RPMI8226 (cell line): ENCODE measurements at places on chromosomes 1 and 21.

DNA sequence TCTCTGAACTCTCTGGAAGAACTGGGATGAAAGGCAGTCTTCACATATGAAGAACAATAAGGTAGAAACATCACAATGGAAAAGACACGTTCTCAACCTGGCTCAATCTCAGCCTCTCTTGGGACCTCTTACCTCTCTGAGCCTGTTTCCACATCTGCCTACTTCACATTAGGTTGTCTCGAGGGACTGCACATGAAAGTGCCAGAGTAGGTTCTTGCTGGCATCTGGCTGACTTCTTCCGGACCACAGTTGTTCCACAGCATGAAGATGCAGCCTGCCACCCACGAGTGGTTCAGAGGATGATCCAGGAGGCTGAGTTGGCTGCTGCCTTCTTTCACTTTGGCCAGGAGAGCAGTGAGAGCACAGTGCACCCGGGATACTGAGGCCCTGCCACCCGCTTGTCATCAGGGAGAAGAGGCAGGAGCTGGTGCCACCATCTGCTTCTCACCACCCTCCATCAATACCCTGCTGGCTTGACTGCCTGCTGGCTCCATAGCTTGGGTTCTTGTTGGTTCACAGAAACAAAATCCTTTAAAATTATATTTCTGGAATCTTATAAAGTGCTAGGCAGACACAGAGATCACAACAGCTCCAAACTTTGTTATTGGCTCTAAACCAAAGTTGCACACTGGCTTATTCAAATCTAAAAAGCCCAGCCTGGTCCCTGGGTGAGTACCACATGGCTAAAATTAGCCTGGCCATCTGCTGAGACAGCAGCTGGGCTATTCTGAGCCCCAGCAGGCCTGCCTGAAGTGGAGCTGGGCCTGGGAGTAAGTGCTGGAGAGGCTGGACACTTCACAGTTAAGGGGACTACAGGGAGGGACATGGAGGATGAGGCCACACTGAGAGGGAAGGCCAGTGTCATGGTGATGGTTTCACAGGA lies 46.9 kb upstream of the LIN9 start:
- DNase-seq, result peak; percentile 74

GRCh38 chr1:61253059-61253735 lies 170.8 kb downstream of the NFIA start:
- peak; percentile 97 for DNase-seq

GRCh38 chr1:85224295-85224694 lies 23.5 kb upstream of the SYDE2 start:
- DNase-seq, result no peak

GRCh38 chr1:200737647-200738291 lies 924 bp upstream of the CAMSAP2 start:
- DNase-seq, result no peak

- DNase-seq, result no peak
Measured at GRCh38 chr21:29649406-29649814, 290.4 kb downstream of the GRIK1 start.

DNA sequence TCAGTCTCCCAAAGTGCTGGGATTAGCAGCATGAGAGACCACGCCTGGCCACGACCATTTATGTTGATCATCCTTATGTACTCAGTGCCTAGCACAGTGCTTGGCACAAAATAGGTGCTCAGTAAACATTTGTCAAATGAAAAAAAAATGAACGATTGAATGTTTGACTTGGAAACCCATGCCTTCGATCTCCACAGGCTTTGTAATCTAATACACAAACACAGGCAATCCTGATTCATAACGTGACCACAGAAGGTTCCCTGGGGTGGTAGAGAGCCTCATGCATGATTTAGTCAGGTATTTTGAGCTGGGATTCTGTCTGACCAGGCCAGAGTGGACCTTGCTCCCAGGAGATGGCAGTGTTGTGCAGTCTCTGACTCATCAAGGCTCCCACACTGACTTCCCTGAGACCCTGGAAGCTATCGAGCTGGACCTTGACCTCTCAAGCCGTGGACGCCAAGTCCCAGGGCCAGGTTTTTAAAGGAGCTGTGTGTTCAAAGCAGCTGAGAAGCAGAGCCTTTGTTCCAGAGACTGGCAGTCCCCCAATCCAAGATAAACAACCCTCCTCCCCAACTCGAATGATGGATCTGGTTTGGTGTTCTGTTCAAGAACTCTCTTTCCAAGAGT lies 81.1 kb downstream of the PGM1 start:
- DNase-seq, result peak; percentile 76

GRCh38 chr1:44120398-44120949 lies 1.9 kb downstream of the KLF17 start:
- DNase-seq, result no peak

DNA sequence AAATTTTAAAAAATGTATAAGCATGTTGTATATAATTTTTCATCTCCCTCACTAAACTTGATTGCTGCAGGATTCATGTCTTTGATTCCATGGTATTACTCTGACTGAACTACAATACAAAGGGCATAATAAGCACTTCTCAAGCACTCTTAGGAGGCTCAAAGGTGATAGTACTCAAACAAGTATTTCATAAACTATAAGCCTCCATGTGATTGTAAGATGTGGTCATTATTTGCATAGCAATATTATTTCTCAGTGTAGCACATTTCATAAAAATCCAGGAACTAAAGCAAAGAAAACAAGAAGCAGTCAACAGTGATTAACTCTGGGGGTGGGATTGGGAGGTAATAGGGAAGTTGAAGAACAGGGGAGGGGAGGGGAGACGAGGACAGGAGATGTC lies 106.2 kb upstream of the DPT start:
- no peak for DNase-seq

DNA sequence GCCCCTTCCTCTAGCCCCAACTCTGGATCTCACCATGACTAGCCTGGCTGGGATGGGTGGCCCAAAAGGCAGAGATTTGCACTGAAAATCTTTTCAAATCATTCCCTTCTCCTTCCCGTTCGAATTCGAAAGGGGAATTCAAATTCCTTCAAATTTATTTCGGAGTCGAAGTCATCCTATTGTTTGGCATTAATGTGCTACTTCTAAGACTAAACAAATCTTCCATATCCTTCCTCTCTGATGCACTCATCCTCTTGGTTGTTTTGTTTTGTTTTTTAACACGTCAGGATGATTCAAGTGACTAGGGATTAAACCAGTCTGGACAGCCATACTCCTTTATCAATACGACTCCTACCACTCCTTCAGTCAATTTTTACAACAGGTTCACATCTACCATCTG lies 95.5 kb upstream of the SGIP1 start:
- DNase-seq, result no peak

GRCh38 chr1:15381805-15382204 lies 27.9 kb upstream of the EFHD2 start:
- DNase-seq, result no peak

GRCh38 chr1:227391211-227391610 lies 72.9 kb upstream of the CDC42BPA start:
- DNase-seq, result no peak

DNA sequence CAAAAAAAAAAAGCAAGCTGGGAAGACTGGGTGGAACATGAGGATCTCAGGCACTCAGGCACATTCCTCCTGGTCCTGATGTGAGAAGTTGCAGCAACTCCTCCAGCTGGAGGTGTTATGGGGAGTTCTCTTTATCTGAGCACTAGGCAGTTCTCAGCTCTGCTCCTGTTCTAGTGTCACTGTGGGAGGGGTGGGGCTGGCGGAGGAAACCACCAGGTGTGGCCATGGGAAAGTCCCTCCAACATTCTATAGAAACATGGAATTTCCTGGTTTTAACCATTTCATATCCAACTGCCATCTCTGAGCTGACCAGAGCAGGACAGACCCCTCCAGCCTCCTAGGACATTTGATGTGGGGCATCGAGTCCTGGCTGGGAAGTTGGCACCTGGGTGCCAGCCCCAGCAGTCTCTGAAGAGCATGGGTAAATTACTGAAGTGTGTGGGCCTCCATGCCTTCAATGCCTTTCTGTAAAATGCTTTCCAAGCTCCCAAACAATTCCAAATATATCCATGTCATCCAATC lies 804 bp upstream of the IKBKE start:
- DNase-seq, result peak; percentile 45

- no peak for DNase-seq
Measured at GRCh38 chr1:155691992-155692528, 3.2 kb downstream of the DAP3 start.
